ENCODE measurements at places on chromosomes 6 and 20.

DNA sequence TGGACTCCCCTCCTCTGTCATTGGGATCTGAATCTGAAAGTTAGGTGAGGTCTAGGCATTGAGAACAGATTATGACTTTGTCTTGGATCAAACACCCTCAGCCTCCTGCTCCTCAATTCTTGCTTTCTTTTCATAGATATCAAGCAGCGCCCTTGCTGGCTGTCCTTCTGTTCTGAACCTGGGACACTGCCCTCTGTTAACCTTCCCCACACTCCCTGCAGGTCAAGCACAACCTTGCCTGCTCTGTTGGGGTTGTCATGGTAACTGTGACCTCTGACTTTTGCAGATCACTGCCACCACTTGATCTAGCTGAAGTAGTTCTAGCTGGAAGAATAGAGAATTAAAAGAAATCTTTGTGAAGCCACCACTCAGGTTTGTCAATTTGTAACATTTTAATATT, 16.4 kb upstream of the MICA start:
- DNase-seq = no peak

DNA sequence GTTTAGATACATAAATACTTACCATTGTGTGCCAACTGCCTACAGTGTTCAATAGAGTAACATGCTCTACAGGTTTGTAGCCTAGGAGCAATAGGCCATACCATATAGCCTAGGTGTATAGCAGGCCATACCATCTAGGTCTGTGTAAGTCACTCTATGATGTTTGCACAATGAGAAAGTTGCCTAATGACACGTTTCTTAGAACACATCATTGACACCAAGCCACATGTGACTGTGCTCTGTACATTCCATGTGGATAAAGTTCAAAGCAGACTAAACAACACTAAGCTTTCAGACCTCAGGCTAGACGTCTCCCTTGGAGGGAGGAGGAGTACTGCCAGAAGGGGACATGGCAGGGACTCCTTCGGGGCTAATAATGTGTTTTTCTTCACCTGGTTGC, 93.6 kb downstream of the KIF16B start:
- no peak for DNase-seq

GRCh38 chr6:170554796-170555137, 598 bp downstream of the TBP start:
- no peak for DNase-seq

- DNase-seq = peak; percentile 71
Observed at GRCh38 chr20:35145141-35145564, 2.0 kb downstream of the EDEM2 start.

DNA sequence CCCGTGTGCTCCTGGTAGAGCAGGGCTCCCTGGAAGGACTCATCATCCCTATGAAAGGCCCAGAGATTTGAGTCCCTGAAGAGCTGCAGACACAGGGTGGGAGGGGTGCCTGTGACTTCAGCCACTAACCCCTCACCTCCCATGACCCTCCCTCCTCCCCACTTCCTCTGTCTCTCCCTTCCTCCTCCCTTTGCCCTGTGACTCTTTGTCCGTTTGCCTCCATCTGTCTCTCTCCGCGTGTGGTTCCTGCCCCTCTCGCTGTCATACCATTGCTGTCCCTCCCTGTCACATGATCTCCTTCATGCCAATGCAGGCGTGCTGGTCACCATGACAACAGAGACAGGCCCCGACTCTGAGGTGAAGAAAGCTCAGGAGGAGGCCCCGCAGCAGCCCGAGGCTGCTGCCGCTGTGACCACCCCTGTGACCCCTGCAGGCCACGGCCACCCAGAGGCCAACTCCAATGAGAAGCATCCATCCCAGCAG, 19.0 kb downstream of the EPB41L1 start:
- no peak for DNase-seq

DNA sequence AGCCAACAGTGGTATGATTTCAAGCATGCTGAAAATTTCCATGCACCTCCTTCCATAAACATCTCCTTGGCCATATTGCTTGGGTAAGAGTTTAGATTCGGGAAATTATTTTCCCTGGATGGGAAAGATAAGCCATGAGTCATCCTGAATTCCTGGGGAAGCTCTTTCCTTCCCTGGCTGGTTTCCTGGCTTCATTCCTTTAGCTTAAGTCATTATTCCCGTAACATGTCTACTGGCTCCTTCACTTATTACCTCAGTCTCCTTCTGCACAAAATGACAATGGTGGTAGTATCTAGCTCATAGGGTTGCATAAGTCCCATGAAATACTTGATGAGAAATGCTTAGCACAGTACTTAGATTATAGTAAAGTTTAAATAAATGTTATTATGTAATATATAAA, 27.6 kb downstream of the TINAG start:
- peak; percentile 93 for DNase-seq

GRCh38 chr20:63707558-63708300, at the start of the genes ARFRP1 and ZGPAT:
ARFRP1 (minus strand) TSS chr20:63707976; CDS start chr20:63707091, 885 bp downstream.
ZGPAT (plus strand) TSS chr20:63708039; CDS start chr20:63708581, 542 bp downstream.
- peak; percentile 70 for DNase-seq

- DNase-seq = no peak
Observed at GRCh38 chr20:57397693-57398108, 6.5 kb downstream of the RBM38 start.

DNA sequence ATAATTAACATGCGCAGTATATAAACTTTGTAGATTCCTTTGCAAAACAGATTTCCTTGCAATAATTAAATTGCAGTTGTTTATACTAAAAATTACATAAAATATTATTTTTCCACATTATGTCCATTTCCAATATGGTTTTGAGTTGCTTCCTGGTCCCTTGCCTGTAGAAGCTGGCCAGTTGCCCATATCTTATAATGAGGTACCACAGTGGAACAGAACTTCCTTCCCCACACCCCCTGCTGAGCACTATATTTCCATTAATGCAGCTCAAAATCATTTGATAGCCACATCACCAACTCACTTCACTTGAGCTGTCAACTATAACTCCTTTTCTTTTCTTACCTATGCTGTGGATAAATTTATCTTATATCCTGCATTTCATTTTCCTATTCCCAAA, 194.6 kb downstream of the DST start:
- no peak for DNase-seq

DNA sequence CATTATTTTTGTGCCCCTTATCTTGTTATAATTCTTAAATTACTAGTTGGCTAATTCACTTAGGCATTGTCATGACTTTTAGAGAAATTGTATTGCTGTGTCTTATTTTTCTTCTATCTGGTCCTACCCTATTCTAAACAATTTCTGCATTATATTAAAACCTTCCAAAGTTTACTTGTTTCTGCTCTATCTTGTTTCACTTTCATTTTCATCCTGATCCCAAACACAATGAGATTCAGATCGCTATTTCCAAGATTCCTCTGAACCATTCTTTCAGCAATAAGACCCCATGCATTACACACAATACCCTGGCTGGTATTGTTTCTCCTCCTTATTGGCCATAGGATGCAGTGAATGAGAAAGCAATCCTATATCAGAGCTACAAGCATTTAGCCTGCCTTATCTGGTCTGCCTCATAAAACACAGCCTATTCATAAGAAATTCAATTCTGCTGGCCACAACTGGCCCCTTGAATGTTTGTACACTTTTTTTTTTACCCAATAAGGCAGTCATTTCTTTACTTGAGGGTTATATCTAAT, 69.9 kb upstream of the POU3F2 start:
- DNase-seq = no peak

GRCh38 chr6:46760925-46761324, 14.2 kb downstream of the ANKRD66 start:
- DNase-seq = no peak

Measured in RCC 7860 (cell line).